ENCODE measurements at places on chromosomes 1 and 21.

DNA sequence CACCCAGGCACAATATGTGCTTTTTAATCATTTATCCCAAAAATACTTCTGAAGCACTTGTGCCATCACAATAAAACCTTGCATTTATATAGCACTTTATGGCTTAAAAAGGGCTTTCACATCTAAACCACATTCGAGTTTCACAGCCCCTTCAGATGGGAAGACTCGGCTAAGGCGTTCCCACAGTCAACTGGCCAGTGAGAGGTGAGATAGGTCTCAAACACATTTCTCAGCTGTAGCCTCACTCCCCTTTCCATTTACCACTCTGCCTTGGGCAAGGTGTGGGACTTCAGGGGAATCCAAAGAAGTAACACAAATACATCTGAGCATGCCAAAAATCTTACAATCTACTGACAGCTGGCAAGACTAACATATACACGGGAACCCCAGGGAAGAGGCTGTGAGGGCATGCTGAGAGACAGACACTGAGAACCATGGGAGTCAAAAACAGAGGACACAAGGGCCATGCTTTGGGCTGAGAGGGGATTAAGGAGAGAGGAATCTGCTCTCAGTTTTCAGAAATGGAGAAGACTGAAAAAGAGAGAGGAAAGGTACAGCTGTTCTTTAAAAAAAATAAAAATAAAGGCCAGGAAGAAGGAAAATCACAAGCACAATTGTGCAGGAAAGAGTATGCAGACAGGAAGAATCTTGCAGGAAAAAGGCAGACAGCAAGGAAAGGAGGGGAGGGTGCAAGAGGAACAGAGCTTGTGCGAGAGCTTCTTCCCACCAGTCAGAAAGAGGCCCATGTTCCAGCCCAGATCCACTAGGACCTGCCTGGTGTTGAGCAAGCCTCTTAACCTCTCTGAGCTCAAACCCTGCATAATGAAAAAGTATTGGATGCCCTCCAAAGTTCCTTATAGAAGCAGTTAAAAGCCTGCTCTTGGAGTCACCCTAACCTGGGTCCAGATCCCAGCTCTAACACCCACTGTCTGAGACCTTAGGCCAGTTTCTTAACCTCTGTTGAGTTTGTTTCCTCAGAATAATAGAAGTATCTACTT is 73.5 kb downstream of the JAK1 start:
- no peak for DNase-seq

GRCh38 chr1:219985169-219985568 is 56.8 kb upstream of the SLC30A10 start:
- DNase-seq, result no peak

- no peak for DNase-seq
Measured at GRCh38 chr1:178119628-178120027, 25.7 kb downstream of the RASAL2 start.

- no peak for DNase-seq
Measured at GRCh38 chr1:37724575-37724974, 32.3 kb downstream of the CDCA8 start.

GRCh38 chr1:8740034-8740449 is 77.4 kb downstream of the RERE start:
- DNase-seq, result no peak

DNA sequence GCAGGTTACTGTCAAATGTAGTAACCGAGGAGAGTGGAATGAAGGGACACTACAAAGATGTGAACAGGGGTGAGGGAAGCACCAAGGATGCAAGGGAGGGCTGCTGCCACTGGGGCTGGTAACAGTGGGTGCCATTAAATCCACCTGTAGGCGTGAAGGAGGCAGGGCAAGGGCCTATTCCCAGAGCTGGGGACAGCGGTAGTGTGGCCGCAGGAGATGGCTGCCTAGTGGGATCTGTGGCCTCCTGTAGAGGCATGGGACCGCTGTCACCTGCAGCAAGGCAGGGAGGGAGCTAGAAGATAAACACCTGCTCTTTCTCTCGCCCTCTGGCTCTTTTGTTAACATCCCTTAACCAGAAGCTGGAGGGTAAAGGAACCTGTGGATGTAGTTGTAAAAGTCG is 80.5 kb upstream of the CNIH3 start:
- no peak for DNase-seq

GRCh38 chr1:224494343-224494742 is 59.7 kb upstream of the WDR26 start:
- no peak for DNase-seq

DNA sequence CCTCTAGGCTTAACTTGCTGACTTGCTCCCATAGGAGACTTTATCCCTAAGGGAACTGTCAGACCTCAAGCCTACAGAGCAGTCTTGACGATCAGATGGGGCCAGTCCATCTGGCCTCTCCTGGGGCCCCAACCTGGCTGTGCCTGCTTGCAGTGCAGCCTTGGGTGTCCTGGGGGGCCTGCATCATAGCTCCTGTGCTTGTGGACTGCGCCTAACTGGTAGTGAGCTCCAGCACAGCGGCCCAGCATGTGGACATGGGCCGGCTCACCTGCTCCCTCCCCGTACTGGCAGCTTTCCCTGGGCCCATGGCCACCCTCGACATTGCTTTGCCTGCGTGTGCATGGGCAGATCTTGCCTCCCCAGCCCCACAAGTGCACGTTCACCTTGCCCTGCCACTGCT is 76.1 kb downstream of the INTS7 start:
- DNase-seq, result no peak

DNA sequence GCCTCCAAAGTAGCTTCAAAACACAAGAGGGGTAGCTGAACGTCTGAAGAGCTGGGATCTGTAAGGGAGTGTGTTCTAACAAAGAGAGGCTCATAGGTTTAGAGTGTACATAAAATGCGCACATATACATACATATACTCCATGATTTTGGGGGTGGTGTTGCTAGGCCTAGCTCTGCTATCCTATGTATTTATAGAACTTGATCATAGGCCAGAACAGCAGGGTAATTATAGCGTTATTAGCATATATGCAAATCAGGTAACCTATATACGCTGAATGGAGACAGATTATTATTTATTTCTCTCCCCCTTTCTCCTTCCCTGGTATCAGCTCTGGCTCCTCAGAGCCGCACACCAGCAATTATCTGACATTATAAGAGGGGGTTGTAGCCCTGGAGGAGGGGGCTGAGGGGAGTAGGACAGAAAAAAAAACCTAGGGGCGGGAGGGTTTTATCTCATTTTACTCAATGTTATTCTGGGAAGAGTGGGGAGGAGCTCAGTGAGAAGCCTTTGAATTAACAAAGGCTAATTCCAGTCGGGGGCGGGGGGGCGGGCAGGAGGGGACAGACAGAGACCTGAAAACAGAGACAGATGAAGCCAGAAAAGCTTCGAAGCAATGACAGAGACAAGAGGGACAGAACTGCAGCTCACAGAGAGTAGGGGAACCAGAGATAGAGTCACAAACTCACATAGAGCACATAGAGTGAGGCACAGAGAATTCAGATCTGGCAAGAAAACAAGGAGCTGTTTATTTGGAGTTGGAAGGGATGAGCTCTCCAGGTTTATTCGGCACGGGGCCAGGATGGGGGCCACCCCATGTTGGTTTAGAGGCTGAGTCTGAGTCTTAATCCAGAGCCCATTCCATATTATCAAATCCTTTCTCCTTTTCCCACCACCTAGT is 63.0 kb downstream of the RHBG start:
- no peak for DNase-seq

DNA sequence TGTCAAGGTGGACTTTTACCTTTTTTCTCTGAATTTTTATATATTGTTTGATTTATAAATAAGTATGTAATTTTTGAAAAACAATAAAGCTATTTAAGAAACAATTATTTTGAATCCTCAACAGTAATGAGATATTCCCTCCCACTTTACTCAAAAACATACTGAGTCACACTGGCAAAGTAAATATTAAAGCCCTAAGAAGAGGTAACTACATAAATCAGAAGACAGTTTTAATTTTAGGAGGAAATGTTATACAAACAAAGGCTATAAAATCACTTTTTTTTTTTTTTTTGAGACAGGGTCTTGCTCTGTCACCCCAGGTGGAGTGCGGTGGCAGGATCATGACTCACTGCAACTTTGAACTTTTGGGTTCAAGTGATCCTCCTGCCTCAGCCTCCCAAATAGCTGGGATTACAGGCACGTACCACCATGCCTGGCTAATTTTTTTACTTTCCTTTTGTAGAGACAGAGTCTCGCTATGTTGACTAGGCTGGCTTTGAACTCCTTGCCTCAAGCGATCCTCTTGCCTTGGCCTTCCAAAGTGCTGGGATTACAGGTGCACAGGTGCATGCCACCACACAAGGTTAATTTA is 36.2 kb downstream of the ZSWIM5 start:
- DNase-seq, result no peak

DNA sequence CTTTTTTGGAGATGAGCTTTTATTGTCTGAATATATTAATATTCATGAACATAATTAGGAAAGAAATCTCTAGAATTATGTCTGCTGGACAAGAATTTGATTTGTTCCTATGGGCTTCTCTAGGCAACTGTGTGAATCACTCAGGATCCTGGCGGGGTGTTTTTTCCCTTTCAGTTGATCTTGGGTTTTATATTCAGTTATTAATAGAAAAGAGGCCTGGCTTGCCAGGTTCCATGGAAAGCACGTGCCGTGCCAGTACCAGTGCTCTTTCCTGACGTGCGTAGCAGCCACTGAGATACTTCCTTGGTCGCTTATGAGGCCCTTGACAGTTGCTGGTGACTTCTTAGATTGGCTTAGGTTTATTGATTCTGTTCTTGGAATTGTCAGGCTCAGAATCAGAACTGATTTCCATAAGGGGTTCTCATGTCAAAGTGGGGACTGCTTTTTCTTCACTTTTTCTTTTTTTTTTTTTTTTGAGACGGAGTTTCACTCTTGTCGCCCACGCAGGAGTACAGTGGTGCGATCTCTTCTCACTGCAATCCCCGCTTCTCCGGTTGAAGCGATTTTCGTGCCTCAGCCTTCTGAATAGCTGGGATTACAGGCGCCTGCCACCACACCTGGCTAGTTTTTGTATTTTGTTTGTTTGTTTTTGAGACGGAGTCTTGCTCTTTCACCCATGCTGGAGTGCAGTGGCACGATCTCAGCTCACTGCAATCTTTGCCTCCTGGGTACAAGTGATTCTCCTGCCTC is 48.7 kb upstream of the KIF1B start:
- no peak for DNase-seq

- DNase-seq, result no peak
Measured at GRCh38 chr1:71572038-71572437, 491.2 kb upstream of the ZRANB2 start.

DNA sequence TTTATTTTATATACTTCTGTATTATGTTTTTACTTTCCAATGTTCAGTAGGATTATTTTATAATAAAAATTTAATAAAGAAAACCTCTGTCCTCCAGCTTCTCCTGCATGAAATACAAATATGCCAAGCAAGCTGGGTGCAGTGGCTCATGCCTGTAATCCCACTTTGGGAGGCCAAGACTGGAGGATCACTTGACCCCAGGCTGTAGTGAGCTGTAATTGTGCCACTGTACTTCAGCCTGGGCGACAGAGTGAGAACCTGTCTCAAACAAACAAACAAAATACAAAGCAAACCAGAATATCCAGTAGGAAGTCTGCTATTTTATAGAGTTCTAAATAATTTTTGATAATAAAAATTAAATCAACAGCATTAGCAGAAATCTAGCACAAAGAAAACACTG is 168.8 kb downstream of the EIF4G3 start:
- no peak for DNase-seq

GRCh38 chr1:42328916-42329496 is 6.0 kb downstream of the FOXJ3 start:
- DNase-seq, result no peak

DNA sequence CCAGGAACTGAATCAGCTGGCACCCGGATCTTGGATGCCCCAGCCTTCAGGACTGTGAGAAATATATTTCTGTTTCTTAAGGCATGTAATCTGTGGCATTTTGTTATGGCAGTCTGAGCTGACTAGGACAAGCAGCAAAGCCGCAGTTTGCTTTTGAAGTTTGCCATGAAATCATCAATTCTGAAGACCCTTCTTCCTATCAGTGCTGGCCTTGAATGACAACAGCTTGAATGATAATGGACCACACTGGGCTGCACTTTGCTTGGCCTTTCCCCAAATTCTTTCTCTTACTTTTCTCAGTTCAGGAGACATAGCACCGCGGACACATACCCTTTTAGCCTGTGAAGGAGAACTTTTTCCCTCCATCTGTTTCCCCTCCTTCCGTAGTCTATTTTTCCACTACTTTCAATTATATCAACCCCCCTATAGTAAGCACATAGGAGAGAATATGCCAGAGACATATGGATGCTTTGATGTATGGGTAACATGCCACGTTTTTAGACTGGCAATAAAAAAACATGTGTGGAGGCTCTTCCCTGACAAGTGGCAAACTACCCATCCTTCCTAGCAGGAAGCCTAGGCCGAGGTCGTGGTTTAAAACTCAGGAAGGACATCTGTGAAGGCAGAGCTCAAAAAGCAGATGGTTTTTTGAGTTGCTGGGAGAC is 42.9 kb downstream of the HLX start:
- no peak for DNase-seq

- DNase-seq, result no peak
Measured at GRCh38 chr1:182370532-182370931, 21.1 kb downstream of the GLUL start.

- DNase-seq, result no peak
Measured at GRCh38 chr1:227889047-227889862, 58.5 kb downstream of the WNT9A start.

- no peak for DNase-seq
Measured at GRCh38 chr1:196196486-196196885, 411.8 kb downstream of the KCNT2 start.

- no peak for DNase-seq
Measured at GRCh38 chr1:39141925-39142324, 62.6 kb upstream of the MACF1 start.

GRCh38 chr1:12636098-12636950 is 7.6 kb upstream of the AADACL4 start:
- DNase-seq, result no peak

GRCh38 chr1:167504467-167504827 is 13.9 kb downstream of the CD247 start:
- DNase-seq, result no peak

DNA sequence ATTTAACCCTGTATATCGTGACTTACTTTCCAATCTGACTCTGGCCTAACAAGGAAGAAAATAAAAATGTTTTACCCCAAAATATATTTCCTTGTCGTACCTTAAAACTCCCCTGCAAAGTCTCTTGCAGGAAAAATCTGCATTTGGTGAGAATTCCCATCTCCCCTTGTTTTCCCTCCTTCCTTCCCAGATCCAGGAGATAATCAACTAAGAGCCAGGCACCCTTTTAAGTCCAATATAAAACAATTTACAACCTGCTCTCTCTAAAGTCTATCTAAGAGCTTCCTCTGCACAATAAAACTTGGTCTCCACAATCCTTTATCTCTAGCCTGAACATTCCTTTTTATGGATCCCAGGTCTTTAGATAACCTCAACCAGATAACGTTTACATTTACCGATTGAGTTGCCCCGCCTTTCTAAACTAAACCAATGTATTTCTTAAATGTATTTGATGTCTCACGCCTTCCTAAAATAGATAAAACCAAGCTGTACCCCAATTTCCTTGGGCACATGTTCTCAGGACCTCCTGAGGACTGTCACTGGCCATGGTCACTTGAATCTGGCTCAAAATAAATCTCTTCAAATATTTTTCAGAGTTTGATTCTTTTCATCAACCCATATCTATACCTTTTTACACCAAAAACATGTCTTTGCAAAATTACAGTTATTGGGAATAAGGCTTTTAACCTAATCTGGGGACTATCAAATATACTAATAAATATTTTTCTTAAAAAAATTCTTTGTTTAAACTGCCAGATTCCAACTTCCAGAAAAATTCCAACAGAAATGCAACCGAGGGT is 993 bp downstream of the DDX59 start:
- no peak for DNase-seq
